ENCODE measurements at places on chromosomes 5 and 9. TPM values are rescaled to one million over a fixed set of nuclear protein-coding genes. Genes with fewer than 3 reads are reported as not detected.
A peak's percentile ranks its signal among the peaks of the same experiment; 100 is the strongest.

- DNase-seq: no peak
These were observed 48.8 kb upstream of the PLCXD3 start for GRCh38 chr5:41559184-41559583.

DNA sequence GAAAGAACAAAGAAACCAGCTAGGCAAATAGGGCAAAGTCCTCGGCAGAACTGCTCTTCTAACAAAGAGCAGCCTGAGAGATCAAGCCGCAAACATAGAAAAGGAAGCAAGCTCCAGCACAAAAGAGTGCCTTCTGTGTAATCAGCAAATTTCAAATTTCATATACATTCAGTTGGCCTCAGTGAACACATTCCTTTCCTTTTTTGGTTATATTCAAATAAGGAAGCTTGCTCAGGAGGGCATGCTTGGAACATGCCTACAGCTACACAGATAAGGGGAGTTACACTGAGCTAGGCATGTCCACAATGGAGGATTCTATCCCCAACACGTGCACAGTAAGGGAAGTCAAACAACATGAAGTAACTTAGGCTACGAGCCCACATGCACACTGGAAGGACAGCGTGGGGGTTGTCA, 23.4 kb downstream of the IL33 start:
- DNase-seq: no peak

- DNase-seq: no peak
These were observed 93.9 kb downstream of the SCAI start for GRCh38 chr9:125049212-125050049.

GRCh38 chr9:136074706-136075105, 20.4 kb downstream of the NACC2 start:
- peak; percentile 41 for DNase-seq

ENG gene
- total RNA-seq: 19.3 TPM

CTSV gene
- total RNA-seq: 0.28 TPM

All from CD8-positive, alpha-beta memory T cell (primary cell).